ENCODE measurements at places on chromosomes 5 and 9.
A peak's percentile ranks its signal among the peaks of the same experiment; 100 is the strongest.

DNA sequence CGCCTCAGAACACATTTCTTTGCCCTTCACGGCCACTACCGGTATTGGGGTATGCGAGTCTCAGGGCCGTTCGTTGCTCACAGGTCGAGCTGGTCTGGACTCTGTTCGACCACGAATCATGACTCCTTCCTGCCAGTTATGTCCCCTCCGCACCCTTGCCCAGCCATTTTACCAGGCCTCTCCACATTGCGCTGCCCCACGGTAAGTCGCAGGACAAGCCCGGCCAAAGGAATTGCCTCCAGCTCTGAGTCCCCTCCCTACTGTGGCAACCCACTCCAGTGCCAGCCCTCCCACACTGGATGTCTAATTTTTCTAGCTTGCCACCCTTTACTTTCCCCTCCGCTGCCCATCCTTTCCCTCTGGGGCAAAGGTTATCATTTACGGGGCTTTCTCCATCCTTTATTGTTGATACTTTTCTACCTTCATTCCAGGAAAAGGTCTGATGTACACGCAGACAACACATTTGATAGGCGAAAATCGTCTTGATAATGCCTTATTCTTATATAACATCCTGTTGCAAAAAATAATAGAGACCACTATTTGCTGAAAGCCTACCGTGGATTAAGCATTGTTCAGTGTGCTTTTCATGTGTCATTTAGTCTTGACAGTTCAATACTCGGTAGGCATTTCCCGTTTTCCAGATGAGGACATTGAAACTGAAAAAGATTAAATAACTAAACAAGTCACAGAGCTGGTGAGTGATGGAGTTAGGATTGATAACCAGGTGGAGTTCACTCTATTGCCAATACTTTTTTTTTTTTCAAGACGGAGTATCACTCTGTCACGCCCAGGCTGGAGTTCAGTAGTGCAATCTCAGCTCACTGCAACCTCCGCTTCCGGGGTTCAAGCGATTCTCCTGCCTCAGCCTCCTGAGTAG lies 958 bp upstream of the HSPA5 start:
- no peak for DNase-seq

- DNase-seq = no peak
Observed at GRCh38 chr5:172607213-172607793, 33.8 kb upstream of the NEURL1B start.

GRCh38 chr5:7628248-7628647 lies 222.7 kb downstream of the CFAP90 start:
- no peak for DNase-seq

- peak; percentile 58 for DNase-seq
Observed at GRCh38 chr5:8807636-8808035, 738.2 kb downstream of the SEMA5A start.

DNA sequence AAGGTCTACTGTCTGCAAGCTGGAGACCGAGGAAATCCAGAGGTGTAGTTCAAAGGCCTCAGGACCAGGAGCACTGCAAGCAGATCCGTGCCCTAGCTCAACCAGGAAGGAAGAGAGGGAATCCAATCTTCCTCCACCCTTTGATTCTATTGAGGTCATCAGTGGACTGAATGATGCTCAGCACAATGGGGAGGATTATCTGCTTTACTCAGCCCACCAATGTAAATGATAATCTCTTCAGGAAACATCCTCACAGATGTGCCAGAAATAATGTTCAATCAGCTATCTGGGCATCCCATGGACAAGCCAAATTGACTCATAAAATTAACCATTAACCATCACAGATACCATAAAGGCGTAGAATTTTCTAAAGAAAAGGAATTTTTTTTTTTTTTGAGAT lies 92.0 kb downstream of the BASP1 start:
- no peak for DNase-seq

GRCh38 chr5:42779083-42779482 lies 22.5 kb downstream of the CCDC152 start:
- DNase-seq = no peak

DNA sequence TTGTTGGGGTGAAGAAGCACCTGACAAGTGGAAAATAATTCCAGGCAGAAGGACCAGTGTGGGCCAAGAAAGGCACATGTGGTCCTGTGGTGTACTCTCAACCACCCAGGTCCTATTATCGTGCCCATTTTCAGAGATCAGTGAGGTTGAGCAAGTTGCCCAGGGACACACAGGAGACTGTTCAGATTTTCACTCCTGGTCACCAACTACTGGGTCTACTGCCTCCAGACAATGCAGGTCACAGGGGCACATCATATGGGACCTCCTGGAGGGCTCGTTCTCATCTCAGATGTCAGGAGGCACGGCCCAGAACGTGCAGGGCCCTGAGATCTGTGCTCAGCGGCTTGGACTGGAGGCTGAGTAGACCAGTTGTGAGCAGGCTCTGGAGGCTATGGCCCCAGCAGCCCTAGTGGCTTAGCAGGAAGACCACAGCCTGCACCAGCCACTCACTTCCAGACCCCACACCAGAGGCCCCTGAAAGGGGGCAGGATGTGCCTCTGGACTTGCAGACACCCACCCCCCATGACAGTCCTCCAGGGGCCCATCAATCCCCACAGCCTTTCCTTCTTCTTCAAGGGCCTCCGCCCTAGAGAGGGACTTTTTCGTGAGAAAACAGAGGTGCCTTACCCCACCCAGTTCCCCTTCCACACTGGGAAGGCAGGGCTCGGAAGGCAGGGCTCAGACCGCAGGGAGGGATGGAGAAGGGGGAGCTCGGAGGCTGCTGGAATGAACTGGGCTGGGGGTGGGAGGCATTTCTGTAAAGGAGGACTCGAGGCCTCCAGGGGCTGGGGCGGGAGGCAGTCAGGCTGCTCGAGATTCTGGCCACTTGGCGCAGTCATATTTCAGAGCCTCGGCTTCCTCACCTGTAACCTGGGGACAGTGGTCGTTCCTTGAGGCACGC lies 82.7 kb upstream of the NEURL1B start:
- no peak for DNase-seq

DNA sequence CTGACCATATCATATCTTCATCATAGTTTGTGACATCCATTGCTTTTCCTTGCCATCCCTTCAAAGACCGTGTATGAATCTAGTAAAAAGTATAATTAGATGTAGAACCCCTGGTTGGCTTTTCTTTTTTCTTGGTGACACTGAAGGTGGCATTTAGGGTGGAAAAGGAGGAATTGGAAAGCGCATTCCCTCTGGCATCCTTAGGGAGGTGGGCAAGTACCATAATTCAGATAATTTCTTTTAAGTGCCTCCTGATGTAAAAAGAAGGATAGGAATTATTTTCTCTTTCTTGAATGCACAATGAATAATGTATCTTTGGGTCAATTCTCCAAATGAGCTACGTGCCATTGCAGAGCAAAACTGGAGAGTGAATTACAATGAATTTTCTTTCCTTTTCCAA lies 73.2 kb upstream of the SMARCA2 start:
- DNase-seq = no peak

GRCh38 chr9:29648601-29649000 lies 2075.3 kb upstream of the C9orf72 start:
- no peak for DNase-seq

- peak; percentile 83 for DNase-seq
Observed at GRCh38 chr5:124906339-124907097, 160.1 kb upstream of the ZNF608 start.

Data from fibroblast of skin of back (primary cell).